A549 treated with AZD2906 at 1 μM for 4 hours (cell line): ENCODE measurements at places on chromosomes 4 and X. TPM values are rescaled to one million over a fixed set of nuclear protein-coding genes. Genes with fewer than 3 reads are reported as not detected.

The UGT2B15 gene
- 0.03 to 0.07 TPM (median 0.03 TPM) in 3 of 5 replicates, not detected in the others for total RNA-seq

The ATP2B3 gene
- 0.07 to 0.18 TPM (median 0.09 TPM) in 5 replicates for total RNA-seq

The VSIG4 gene
- total RNA-seq: not detected in 5 replicates

The PRRG3 gene
- total RNA-seq: not detected in 5 replicates

The RHOXF2 gene
- total RNA-seq: not detected in 5 replicates
